ENCODE measurements at places on chromosomes 16 and 17.

- no peak for DNase-seq
Measured at GRCh38 chr16:35365675-35366074, 1906.3 kb downstream of the TP53TG3F start.

DNA sequence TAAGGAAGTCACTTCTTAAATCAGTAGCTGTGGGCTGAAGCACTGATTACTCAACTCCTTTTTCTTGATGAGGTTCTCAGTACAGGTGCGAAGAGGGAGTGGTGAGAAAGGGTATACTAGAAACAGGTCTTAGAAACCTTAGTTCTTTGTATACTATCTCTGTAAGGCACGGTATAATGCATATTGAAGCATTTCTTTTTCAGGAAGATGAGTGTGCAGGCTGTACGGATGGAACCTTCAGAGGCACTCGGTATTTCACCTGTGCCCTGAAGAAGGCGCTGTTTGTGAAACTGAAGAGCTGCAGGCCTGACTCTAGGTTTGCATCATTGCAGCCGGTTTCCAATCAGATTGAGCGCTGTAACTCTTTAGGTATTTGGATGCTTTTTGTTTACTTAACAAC, 39.2 kb downstream of the CYLD start:
- DNase-seq, result no peak

DNA sequence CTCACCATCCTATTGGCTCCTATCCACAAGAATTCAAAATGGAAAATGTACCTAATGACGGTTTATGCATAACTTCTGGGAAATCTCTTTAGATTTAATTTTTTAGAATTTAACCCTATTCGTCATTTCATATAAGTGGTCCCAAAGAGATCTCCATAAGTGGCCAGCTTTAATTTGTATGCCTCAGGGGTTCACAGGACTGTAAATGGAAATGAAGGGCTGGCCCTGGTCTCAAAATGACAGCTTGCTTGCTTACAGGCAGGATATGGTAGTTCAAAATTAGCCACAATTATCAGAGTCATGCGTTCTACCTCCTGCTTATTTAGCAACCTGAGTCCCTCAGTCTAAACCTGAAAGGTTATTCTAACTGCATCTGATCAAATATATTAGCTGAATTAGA, 6.6 kb upstream of the NACA2 start:
- no peak for DNase-seq

GRCh38 chr17:3683054-3683511, 12.9 kb downstream of the P2RX5 start:
- no peak for DNase-seq

DNA sequence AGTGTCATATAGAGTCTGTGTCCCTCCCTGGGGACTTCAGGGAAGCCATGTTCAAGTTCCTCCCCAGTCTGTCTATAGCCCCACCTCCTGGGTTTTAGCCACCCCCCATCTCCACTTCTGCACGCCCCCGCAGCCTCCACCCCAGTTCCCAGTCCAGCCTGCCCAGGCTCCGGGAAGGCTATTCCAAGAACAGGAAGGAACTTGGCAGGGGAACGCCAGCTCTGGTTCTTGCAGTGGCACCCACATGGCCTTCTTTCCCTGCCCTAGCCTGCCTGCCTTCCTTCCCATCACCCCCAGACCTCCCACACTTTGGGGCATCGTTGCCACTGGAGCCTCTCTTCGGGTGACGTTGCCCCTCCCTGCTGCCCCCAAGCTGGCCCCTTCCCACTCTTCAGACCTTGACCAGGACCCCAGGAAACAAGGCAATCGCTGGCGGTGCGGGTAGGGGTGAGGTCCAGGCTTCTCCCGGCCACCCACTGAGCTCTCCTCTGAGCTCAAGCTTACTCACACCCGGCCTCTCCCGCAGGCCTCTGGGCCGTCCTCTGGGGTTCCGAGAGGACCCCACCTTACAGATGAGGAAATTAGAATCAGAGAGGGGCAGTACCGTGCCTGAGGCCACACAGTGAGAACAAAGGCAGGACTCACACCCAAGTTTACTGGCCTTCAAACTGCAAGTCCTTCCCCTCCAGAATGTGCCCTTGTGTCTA, 9.2 kb upstream of the CES4A start:
- DNase-seq, result peak; percentile 17

DNA sequence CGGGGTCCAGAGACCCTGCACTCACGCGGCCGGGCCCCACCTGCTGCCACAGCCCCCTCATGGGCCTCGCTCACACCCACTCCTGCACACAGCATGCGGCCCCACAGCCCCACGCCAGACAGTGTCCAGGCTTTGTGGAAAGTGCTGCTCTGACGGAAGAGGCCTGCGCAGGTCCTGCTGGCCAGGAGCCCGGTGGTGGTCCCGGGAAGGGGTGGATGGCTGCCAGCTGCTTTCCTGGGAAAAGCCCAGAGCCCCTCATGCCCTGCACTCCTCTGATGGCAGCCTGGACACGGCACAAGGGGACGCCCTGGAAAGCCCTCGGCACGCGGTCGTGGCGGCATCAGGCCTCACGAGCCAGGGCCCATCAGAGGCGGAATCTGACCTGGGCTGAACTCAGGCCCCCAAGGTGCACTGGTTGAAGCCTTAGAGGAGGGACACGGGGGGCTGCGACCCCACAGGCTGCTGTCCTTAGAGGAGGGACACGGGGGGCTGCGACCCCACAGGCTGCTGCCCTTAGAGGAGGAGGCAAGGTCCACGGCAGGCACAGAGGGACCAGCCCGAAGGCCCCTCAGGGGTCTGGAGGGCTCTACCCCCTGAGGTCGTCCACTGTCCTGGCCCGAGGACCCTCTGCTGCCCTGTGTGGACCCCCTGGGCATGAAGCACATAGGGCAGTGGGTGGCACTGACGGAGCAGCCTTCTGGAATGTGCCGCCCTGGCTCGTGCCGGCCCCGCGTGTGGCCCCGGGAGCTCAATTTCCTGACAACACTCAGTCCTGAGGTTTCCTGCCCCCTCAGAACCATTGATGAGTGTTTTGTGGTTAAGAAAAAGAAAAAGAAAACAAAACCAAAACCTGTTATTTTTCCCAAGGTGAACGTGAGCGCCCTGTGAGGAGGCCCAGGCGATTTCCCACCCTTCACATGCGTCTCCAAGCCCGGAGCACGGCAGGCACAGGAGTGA, 22.1 kb downstream of the SOX8 start:
- peak; percentile 34 for DNase-seq
